SJSA1 (cell line): ENCODE measurements at places on chromosomes 12 and 14. TPM values are rescaled to one million over a fixed set of nuclear protein-coding genes. Genes with fewer than 3 reads are reported as not detected.

- DNase-seq, result no peak
Observed at GRCh38 chr12:100164153-100164704, 21.6 kb upstream of the BLTP3B start.

DNA sequence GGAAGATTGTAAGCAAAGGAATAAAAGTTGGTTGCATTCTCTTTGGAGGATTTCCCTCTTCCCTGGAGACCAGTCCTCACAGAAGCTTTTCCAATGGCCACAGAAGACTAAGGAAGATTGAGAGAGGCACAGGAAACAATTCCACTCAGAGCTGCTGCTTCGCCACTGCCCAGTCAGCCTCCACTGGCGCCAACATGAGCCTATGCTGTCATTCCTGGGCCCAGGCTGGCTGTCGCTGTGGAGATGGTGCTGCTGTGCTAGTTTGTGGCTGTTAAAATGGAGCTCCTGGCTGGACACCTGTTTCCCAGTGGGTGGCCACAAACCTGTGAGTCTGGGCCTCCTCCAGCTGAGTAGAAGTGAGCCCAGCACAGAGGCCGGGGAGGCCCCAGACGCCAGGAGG is 6.6 kb downstream of the P2RX7 start:
- DNase-seq, result no peak

DNA sequence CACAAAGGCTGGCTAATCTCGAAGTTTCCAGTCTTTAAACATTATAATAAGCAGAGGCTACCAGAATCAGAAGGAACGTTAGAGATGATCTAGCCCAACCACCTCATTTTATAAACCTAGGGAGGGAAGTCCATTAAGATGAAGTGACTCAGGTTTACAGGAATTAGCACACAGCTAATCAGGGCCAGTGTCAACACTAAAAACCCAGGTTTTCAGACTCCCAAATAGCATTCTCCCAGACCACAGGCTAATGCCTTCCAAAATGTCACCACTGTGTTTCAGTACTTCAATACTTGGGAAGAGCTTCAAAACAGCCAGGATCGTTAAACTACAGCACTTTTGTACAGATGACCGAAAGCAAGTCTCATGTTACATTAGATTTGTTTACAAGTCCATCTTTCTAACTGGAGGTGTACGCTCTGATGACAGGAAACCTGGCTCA is 89.2 kb downstream of the FOXN3 start:
- DNase-seq, result no peak

- DNase-seq, result no peak
Observed at GRCh38 chr14:77023001-77023996, 5.2 kb downstream of the IRF2BPL start.

- DNase-seq, result no peak
Observed at GRCh38 chr14:22159957-22160356, 429.1 kb downstream of the DAD1 start.

GRCh38 chr12:39123580-39124253 is 218.3 kb upstream of the CPNE8 start:
- DNase-seq, result no peak

- no peak for DNase-seq
Observed at GRCh38 chr12:71578694-71579258, 84.9 kb downstream of the ZFC3H1 start.

GRCh38 chr12:3328081-3328480 is 162.9 kb upstream of the PRMT8 start:
- no peak for DNase-seq

- no peak for DNase-seq
Observed at GRCh38 chr12:96213869-96214268, 19.7 kb downstream of the ELK3 start.

DNA sequence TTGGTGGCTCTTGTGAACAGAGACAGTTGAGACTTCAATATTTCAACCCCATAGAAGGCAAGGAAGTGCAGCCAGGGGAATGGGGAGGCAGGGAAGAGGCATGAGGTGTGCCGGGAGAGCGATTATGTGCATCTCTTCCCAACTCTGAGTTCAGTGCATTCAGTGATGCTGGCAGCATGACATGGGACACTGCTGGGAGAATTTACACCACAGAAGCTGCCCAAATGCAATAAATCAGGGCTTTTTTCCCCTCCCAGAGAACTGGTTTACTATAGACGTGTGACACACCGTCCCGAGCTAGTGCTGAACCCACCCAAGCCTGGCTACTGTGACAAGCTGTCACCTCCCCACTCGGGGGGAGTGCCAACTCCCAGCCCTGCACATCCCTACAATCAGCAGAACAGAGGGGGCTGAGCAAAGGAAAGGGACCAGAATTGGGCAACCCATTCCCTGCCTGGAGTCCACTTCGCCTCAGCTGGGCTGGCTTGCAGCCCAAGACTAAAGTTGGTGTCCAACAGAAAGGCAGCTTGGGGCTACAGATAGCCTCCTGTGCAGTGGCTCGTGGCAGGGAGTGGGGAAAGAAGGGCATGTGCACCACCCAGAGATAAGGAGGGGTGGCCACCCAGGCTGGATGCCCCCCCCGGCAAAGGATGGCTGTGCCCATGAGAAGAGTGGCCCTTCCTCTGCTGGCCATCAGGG is 16.7 kb downstream of the AHSA1 start:
- DNase-seq, result no peak

GRCh38 chr14:88327497-88327896 is 4.4 kb upstream of the KCNK10 start:
- DNase-seq, result no peak

DNA sequence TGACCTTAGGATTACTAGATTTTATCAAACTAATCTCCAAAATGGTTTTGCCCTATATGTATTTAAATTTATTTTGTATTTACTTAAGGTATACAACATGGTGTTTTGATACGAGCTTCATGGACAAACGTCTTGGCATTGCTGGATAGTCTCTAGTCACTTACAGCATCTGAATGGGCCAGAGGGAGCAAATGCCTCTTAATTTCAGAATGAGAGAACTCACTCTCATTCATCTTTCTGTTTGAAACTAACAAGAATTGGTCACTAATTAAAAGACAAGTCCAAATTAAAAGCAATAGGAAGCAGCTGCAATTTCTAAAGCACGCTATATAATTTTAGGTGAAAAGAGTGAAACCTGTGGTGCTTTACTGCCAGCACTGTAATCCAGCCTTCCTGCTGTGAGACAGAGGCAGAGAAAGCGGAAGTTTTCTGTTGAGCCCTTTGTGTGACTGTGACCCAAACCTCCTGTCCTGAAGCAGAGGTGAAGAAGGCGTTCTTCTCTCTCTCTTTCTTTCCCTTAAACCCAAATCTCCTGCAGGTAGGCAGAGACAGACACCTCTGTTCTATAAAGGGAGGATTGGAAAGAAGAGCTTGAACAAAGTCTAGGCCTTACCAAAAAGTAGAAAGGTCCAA is 184.6 kb upstream of the NAV3 start:
- no peak for DNase-seq

DNA sequence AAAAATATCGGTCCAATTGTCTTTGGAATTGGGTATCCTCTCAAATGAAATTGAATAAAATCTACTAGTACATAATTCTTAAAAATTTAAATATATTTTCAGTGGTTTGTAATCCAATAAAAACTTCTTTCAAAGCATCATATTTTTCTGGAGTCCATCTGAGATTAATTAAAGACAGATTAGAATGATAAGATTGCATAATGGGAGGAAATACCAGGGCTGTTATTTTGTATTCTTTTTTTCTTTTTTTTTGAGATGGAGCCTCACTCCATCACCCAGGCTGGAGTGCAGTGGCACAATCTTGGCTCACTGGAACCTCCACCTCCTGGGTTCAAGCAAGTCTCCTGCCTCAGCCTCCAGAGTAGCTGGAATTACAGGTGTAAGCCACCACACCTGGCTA is 103.8 kb downstream of the TMTC3 start:
- DNase-seq, result no peak

DNA sequence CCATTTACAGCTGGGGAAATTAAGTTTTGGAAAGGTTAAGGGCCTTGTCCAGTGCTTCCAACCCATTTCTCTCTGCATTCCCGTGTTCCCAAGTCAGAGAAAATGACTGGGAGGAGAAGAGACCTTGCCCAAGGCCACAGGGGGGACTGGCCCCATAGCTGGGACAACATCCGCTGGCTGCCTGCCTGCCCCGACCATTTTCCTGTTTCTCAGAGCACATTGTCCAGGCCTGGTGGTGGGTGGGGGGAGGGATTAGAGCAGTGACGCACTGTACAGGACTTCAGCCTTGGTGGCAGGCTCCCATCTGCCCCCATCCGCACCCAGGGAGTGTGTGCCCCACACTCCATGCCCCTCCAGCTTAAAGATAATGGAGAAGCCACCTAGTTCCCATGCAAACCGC is 27.7 kb downstream of the DIO3 start:
- DNase-seq, result peak; percentile 9

DNA sequence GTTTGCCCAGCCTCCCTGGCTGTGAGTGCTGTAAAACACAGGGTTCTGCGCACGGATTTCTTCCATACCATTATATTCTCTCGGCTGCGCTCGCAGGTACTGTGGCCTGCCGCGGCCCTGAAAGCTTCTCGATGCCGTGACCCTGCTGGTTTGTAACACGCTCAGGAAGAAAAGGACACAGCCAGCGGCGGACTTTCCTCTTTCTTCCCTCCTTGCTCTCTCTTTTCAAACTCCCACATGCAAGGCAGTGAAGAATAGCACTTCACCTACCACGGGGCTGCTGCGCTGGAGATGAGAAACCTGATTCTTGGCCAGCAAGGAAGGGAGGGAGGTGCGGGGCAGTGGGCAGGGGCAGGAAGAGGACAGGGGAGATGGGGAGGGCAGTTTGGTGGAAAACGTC is 130.2 kb downstream of the RBM19 start:
- no peak for DNase-seq

DNA sequence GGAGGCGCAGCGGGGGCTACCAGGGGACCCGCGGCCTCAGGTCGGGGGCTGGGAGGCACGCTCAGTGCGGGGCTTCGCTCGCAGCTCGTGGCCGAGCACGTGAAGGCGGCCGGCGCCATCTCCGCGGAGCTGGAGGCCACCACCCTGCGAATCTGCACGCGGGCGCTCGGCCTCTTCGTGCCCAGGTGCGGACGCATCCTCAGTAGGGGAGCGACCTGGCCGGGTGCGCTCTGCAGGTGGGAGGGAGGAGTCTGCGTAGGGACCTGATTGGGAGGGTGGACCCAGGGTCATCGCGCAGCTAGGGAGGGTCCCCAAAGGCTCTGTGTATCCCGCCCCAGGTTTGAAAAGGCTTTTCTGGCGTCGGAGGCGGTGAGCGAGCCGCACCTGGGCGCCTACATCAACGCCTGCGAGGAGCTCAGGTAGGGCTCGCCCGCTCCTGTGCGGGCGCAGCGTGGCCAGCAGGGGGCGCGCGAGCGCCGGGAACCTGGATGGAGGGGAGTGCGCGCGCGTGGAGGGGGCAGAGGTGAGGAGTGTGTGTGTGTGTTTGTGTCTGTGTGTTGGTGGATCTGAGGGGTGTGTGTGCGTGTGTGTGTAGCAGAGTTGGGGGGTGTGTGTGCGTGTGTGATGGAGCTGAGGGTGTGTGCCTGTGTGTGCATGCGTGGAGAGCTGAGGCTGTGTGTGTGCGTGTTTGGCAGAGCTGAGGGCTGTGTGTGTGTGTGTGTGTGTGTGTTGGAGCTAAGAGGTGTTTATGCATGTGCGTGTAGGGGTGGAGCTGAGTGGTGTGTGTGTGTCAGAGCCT is 10.3 kb downstream of the EXOC3L4 start:
- no peak for DNase-seq

GRCh38 chr12:40224439-40225291 is at the start of gene LRRK2:
Gene LRRK2 (plus strand): TSS chr12:40224997. CDS start chr12:40225132, 135 bp downstream.
- peak; percentile 23 for DNase-seq

DNA sequence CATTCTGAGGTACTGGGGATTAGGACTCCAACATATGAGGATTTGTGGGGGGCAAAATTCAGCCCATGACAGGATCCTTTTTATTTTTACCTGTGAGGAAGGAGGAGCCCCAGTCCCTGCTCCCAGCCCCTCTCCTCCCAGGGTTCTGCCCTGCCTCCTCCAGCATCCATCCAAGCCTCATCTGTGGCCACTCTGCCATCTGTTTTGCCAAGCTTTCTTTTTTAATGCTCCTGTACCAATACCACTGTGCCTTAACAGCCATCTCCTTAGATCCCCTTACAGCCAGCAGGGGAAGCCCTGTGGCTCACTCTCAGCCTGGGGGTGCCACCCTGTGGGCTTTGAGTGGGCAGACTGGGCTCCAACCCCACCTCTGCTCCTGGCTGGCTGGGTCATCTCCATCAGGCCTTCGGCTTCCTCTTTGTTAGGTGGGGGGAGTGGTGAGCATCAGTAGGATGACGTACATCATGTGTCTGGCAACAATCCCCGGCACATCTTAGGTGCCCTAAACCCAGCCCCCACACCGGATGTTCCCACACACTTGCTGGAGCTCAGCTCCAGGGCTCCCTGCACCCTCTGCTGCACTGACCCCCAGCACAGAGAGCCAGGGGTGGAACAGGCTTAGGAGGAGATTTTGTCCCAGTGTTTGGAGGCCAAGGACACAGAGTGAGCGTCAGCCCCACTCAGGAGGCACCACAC is 40.2 kb downstream of the CYP46A1 start:
- DNase-seq, result no peak

- peak; percentile 83 for DNase-seq
Observed at GRCh38 chr14:20683891-20684661, at the start of gene RNASE4. Gene RNASE4 (plus strand): TSS chr14:20684560. CDS start chr14:20699372, 14,812 bp downstream.

DNA sequence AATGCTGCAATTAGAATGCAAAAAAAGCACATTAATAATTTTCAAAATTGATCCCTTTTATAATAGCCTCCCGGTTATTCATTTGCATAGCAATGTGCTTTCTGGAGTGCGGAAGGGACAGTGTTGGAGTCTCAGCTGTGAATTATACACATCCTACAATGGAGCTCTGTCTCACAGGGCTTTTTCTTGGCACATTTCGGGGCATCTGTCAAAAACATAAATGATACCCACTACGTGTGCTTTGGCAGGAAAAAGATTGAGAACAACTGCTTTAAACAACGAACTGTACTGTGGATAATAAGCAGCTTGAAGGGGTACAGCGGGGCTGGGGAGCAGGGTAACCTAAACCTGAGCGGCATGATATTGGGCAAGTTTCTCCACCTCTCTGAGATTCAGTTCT is 123.1 kb downstream of the PAH start:
- DNase-seq, result no peak

DNA sequence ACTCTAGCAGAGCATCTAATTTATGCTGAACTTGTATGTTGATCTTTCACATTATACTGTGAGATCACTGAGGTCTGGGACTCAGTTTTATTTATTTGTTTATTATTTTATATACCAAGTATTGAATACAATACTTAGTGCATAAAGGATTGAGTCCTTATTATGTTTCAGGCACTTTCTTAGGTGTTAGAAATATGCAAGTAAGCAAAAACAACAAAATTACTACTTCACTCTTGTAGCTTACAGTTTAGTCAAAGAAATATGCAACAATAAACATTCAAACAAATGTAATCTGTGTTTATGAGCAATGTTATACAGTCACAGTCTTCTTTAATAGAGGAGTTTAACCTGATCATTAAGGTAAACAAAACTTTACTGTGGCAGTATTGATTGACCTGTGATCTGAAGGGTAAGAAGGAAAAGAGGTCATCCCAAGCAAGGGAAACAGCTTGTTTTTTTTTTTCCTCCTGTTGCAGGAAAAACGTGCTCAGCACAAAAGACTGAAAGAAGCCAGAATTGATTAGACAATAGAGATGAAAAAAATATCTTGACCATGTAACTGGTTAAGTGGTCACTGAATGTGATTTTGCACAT is 990.7 kb downstream of the TRHDE start:
- DNase-seq, result no peak

Gene KRT72
- not detected in 2 replicates for total RNA-seq

Gene C14orf93
- total RNA-seq, result 3.2 and 6.5 TPM in 2 replicates

Gene DPPA3
- total RNA-seq, result not detected in 2 replicates

Gene MIS18BP1
- 36.3 and 47.8 TPM in 2 replicates for total RNA-seq

Gene NPAS3
- 0.26 TPM in 1 of 2 replicates, not detected in the other for total RNA-seq

Gene LRCOL1
- not detected in 2 replicates for total RNA-seq

Gene FSCB
- not detected in 2 replicates for total RNA-seq

Gene BIN2
- total RNA-seq, result 0.08 TPM in 1 of 2 replicates, not detected in the other

Gene HNF1A
- not detected in 2 replicates for total RNA-seq

Gene MAPK1IP1L
- 20.4 and 74.8 TPM in 2 replicates for total RNA-seq

Gene SIX4
- total RNA-seq, result 4.2 and 5.3 TPM in 2 replicates
